Activated naive CD8-positive, alpha-beta T cell treated with anti-CD3 and anti-CD28 coated beads, Interleukin-2, amount 50 U/mL, for 16 hours (primary cell): ENCODE measurements at places on chromosomes 7 and 10.

DNA sequence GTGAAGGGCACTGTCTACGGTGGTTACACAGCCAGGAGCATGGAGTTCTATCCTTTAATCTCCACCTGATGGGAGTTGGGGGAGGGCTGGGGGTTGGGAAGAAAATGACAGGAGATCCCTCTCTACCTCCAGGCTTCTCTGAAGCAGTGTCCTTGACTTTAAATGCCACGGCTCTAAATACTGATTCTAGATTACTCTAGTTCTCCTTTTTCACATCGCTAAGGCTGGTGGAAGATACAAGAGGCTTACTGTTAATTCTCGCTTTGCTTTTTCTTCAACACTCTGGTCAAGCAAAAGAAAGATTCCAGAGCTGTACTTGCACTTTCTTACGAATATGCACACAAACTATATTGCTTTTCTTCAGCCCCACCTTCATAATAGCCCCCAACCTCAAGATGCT is 30.5 kb downstream of the ARL3 start:
- DNase-seq = no peak

GRCh38 chr7:4297165-4297917 is 384.8 kb upstream of the FOXK1 start:
- no peak for DNase-seq

DNA sequence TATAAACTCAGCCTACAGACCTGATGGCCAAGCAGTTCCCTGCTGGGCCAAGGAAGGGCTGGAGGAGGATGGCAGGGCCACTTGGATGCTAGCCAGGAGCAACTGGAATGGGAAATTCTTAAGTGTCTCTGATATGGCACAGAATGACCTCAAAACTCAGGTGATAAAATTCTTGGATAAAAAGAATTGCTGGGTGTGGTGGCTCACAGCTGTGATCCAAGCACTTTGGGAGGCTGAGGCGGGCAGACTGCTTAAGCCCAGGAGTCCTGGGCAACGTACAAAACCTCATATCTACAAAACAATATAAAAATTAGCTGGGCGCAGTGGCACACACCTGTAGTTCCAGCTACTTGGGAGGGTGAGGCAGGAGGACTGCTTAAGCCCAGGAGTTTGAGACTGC is 14.0 kb upstream of the PKD1L1 start:
- no peak for DNase-seq

DNA sequence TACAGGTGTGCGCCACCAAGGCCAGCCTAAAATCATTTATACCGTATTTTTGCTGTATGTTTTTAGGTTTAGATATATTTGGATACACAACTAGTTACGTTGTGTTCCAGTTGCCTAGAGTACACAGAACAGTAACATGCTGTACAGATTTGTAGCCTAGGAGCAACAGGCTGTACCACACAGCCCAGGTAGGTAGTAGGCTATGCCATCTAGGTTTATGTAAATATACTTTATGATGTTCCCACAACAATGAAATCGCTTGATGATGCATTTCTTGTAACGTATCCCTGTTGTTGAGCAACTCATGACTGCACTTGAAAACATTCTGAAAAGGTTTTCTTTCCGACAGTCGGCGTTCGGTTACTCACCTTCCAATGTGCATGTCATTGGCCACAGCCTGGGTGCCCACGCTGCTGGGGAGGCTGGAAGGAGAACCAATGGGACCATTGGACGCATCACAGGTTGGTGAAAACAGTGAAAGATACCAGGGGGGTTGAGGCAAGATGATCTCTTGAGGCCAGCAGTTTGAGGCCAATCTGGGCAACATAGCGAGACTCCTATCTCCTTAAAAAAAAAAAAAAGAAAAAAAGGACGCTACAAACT is 7.7 kb downstream of the PNLIP start:
- no peak for DNase-seq

GRCh38 chr10:33325929-33326328 is 8.5 kb downstream of the NRP1 start:
- DNase-seq = no peak
